ENCODE measurements at places on chromosomes 5 and 9.

DNA sequence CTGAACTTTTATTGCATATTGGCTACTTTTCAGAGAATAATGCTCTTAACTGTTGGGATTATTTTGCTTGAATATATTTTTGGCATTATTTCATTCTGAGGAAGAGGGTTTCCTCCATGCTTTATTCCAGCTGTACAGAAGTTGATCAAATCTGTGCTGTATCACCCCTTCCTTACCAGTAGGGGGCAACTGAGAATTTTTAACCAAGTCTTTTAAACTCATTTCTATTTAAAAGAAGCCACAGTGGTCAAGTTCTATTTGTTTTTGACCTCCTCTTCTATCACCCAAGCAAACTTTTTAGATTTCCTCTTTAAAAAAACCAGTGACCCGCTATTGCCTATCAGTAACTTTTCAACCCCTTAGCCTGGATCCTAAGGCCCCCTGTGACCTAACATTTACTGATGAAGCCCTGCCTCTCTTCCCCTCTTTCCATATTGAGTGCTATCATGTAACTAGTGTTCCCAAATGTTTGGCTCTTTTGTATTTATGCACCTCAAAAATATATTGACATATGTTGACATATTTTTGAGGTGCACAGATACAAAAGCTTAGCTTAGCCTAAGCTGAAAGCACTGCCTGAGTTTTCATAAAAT lies 80.6 kb downstream of the FBXO4 start:
- DNase-seq: peak; percentile 50

DNA sequence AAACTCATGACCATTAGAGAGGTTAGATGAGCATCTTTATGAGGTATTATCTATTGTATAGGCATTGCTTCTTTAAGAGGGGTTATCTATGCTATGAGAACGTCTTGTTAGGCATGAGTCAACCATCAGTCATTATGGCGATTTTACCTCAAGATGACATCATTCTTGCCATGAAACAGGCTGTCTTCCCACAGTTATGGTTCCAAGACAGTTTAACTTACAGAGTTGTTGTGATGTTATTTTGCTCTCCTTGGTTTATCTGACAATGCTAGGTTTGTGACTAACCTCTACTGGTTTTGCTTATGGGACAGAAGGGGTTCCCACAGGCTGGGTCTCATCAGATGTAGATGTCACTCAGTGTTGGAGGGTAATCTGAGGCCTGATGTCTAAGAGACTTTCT lies 1864.7 kb upstream of the ACO1 start:
- no peak for DNase-seq

DNA sequence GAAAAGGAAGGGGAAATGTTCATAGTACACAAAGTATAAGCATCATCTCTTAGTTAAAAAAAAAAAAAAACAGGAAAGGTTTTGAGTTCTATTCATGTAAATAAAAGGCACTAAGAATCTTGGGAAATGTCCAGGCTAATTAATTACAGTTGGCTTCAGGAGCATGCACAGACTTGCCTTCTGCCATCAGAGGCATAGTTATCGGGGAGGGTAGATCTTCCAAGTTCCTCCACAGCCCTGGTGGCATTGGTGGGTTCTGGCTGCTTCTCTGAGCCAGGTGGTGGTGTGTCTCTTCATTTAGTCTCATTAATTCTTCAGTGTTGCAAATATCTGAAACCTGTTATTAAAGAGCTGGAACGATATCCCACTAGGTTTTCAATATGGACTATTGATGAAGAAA lies 85.2 kb downstream of the TMEM252 start:
- DNase-seq: no peak

- peak; percentile 84 for DNase-seq
These were observed 185.9 kb downstream of the MSX2 start for GRCh38 chr5:174910245-174910737.

DNA sequence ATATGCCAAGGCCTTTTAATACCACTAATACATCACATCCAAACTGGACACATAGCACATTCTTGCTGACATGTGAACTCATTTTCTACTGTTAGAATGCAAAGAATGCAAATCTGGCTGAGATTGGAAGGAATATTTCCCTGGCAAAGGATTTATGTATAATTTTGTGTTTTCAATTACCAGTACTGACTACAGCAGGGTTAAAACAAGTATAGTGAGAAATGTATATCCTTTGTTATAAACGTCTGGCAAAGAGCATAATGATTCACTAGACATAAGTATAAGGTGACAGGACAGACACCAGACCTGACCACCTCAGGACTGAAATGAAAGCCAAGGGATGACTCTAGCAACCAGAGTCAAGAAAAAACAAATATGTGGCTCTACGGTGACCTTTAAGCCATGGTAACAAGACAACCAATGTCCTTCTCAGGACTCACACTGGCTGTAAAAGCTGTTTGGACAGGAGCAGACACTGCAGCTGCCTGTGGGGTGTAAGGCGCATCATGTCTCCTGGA lies 95.0 kb downstream of the MRPS27 start:
- no peak for DNase-seq

- no peak for DNase-seq
These were observed 283.0 kb upstream of the IRX4 start for GRCh38 chr5:2165615-2166305.

DNA sequence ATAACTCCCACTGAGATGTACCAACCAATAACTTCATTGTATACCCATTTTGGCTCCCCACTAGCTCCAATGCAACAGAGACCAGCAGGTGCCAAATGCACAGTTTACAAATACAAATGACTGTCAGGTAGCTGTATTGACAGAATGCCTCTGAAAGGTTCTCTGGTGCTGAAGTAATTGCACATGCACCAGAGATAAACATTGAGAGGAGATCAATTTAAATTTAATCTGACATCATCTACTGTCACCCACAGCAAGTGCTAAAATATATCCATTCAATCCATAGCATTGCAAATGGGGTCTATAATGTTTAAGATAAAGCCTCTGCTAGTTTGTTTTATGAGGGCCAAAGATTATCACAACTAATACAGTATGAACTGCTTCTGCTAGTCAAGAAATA lies 80.2 kb downstream of the STX17 start:
- no peak for DNase-seq

DNA sequence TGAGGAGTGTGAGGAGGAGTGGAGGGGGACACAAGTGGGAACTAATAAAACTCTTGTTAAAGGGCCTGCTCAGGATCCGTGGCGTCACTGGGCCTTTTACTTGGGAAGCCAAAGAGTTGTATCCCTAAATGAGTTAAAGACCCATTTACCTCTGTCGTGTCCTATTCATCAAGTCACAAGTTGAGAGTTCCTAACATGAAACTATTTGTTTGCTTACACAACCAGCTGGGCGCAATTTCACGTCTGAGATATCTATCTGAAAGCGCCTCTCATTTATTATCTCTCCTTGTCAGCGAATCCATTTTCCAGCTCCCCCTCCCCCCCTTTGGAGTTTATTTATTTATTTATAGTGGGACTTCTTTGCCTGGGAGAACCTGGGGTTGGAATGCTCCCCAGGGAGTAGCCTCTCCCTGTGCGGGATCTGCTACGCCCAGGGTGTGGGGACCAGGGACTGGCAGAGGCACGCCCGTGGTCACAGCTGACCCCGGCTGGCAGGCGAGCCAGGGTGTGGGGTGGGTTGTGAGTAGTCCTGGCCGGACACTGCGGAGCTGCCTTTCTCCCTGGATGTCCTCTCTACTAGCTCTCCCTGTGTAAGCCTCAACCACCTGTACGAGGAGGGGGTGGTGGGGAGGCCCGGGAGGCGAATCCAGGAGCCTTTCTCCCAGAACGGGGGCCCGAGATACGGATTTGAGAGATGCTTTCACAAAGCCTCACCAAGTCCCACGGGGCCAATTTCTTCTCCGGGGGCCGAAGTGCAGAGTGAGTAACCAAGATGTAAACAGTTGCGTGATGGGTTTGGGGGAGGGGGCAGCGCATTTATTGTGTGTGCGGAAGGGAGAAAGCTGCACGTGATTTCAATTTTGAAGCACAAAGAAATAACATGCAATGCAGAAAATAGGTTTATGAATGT lies 15.3 kb downstream of the NR2F1 start:
- no peak for DNase-seq

DNA sequence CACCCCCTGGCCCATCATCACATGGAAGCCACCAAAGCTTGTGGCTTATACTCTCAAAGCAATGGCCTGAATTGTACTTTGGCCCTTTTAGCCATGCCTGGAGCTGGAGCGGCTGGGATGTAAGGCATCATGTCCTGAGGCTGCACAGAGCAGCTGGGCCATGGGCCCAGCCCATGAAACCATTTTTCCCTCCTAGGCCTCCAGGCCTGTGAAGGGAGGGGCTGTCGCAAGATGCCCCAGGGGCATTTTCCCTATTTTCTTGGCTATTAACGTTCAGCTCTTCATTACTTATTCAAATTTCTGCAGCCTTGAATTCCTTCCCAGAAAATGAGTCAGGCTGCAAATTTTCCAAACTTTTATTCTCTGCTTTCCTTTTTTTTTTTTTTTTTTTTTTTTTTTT lies 27.7 kb downstream of the FST start:
- no peak for DNase-seq

DNA sequence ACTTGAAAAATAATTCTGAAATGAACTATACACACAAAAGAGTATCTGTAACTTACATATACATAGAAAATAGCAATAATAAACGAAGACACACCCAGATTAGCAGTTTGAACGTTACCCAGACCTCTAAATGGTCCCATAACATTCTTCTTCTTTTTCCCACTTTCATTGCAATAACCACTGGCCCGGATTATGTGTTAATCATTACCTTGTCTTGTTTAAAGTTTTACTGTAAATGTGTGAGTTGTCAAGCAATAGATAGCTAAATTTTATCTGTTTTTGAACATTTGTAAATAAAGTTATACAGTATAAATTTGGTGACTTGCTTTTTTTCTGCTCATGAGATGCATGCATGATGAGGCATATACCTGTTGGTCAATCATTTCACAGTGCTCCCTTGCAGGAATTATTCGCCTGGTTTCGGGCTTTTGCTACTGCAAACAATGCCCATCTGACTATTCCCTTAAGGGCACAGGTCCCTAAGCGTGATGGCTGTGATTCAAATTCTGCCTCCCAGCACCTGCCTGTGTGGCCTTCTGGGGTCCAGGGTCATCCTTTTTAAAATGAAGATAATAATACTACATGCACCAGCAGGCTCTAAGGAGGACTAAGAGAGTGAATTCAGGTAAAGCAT lies 66.1 kb downstream of the GADD45G start:
- no peak for DNase-seq

DNA sequence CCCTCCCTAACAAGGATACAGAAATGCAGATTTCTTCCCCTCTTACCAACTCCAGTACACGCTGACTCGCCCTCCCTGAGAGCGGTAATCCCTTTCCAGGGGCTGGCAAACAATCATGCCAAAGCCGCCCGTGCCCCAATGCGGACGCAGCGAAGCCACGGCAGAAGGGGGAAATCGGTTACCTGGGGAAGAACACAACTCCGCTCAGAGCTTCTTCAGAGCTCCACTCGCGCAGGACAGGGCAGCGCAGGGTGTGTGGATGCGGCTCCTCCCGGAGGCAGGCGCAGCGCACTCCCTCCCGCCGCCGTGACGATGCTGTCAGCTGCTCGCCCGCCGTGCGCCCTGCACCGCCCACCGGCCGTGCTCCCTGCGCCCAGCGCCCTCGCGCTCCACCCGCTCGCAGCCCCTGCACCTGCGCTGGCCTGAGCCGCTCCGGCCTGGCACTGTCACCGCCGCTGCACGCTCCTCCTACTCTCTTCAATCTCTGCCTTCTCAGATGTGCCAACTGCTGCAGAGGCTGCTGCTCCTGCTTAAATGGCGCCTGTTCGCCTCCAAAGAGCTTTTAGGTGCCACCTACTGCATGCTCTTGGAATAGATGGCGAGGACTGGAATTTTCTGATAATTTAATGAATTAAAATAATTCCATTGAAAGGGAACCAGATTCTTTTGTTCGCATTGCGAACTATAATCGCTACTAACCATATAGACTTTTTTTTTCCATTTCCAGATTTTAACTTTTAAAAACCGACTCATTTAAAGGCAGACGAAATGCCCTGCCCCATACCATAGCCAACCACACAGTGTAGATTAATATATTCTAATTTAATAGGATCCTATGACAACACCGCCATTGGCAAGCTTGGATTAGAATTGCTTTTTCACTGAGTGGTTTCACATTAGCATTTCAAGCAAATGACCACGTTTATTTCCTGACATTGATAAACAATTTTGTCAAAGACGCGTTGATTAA lies at the start of gene DIRAS2:
Gene DIRAS2, minus strand, starts transcription at position 255 of the 970 bp plus-strand sequence. CDS start 28,997 bp downstream, outside the sequence.
- peak; percentile 84 for DNase-seq

- DNase-seq: peak; percentile 62
These were observed 18.9 kb downstream of the RPS23 start for GRCh38 chr5:82259172-82259800.

- DNase-seq: no peak
These were observed 81.0 kb upstream of the DAB2 start for GRCh38 chr5:39505791-39506190.

GRCh38 chr5:174759091-174759490 lies 34.7 kb downstream of the MSX2 start:
- no peak for DNase-seq

DNA sequence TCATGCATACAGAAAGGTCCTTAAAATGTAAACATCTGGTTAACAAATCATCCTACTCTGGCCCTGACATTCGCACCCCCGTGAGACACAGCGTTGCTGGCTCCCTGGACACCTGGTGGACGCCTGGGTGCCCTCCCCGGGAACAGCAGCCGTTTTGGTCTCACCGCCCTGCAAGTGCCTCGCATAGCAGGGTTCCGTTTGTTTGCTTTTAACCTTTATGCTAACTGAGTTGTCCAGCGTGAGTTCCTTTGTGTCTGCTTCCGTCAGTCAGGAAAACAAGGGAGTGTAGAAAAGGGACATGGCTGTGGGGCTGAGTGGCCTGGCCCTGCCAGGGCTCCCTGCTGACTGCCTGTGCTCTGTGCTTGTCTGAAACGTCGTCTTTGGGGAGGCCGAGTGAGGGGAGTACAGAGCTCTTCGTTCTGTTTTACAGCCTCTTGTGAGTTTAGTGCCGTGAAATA lies 91.8 kb upstream of the CACNA1B start:
- DNase-seq: peak; percentile 54

DNA sequence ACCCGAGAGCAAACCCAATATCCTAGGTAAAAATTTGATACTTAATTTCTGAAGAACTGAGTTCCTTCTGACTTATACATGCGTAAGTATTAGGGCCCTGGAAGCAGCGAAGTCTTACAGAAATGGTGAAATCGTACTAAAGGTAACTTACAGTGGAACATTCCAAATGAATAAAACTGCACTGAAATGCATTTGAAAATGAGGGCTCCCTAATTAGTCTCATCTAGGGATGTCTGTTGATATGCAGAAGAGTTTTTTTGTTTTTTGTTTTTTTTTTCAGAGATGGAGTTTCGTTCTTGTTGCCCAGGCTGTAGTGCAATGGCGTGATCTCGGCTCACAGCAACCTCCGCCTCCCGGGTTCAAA lies 10.4 kb upstream of the NANS start:
- no peak for DNase-seq

GRCh38 chr5:146921225-146921624 lies 42.7 kb upstream of the PPP2R2B start:
- DNase-seq: no peak

GRCh38 chr5:157556615-157557418 lies 18.8 kb downstream of the ADAM19 start:
- DNase-seq: no peak

GRCh38 chr5:34854459-34855174 lies 15.7 kb downstream of the TTC23L start:
- no peak for DNase-seq
